ENCODE measurements at places on chromosomes 2 and 18. TPM values are rescaled to one million over a fixed set of nuclear protein-coding genes. Genes with fewer than 3 reads are reported as not detected.

- peak; percentile 83 for DNase-seq
These were observed 151.1 kb upstream of the SLC1A4 start for GRCh38 chr2:64837925-64838641.

GRCh38 chr18:34738175-34738894, 28.2 kb downstream of the DTNA start:
- no peak for DNase-seq

- no peak for DNase-seq
These were observed 111.1 kb downstream of the MTX2 start for GRCh38 chr2:176380341-176380740.

Gene REG1A
- total RNA-seq: not detected

DNA sequence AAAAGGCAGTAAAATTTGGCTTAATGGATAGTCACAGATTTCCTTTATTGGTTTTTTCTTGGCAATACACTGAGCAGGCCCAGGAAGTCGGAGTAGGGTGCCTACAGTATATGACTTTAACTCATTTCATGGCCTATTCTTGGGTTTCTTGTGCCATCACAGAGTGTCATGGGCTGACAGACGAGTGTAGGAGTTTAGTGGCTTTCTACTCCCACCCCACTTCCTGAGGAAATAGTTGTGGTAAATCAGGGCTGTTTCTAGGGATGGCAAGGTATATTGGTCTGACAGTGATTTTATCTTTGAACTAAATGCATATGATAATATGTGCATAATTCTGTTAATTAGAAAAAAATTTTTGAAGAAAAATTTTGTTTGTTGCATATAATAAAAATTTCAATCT, 100.1 kb downstream of the PLCL1 start:
- DNase-seq: no peak

Gene COLEC12
- total RNA-seq: not detected

DNA sequence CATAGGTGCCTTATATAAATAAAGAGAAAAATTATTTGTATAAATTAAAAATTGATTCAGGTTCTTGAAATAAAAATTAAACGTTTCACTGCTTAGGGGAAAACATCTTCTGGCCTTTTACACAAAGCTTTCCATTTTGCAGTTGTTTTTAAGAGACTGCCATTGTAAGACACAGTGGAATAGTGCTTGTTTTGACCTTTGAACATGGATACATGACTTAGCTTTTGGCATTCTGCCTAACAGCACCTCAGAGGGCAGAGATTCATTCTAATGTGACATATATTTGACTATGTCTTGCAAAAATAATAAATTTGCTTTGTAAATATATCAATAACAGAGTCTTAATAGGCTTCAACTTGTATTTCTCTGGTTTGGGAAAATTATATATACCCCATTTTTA, 142.1 kb downstream of the SLC4A10 start:
- peak; percentile 55 for DNase-seq

- DNase-seq: peak; percentile 38
These were observed 17.8 kb downstream of the NLRC4 start for GRCh38 chr2:32246911-32247310.

Gene DQX1
- total RNA-seq: 1.3 TPM

Gene AMER3
- total RNA-seq: not detected

Gene VAMP5
- total RNA-seq: 10.4 TPM

GRCh38 chr2:228507870-228508269, 326.4 kb upstream of the SPHKAP start:
- no peak for DNase-seq

Measured in HT-29 (cell line).